ENCODE measurements at places on chromosomes 1 and 21.

- no peak for DNase-seq
Observed at GRCh38 chr1:93525431-93525830, 77.5 kb downstream of the FNBP1L start.

GRCh38 chr1:75770761-75771160, 15.3 kb upstream of the RABGGTB start:
- DNase-seq = no peak

GRCh38 chr1:29520571-29521437, 284.5 kb downstream of the PTPRU start:
- no peak for DNase-seq

- DNase-seq = no peak
Observed at GRCh38 chr1:231329483-231329882, 8.2 kb downstream of the EXOC8 start.

GRCh38 chr1:115655306-115655663, 13.5 kb downstream of the VANGL1 start:
- DNase-seq = no peak

DNA sequence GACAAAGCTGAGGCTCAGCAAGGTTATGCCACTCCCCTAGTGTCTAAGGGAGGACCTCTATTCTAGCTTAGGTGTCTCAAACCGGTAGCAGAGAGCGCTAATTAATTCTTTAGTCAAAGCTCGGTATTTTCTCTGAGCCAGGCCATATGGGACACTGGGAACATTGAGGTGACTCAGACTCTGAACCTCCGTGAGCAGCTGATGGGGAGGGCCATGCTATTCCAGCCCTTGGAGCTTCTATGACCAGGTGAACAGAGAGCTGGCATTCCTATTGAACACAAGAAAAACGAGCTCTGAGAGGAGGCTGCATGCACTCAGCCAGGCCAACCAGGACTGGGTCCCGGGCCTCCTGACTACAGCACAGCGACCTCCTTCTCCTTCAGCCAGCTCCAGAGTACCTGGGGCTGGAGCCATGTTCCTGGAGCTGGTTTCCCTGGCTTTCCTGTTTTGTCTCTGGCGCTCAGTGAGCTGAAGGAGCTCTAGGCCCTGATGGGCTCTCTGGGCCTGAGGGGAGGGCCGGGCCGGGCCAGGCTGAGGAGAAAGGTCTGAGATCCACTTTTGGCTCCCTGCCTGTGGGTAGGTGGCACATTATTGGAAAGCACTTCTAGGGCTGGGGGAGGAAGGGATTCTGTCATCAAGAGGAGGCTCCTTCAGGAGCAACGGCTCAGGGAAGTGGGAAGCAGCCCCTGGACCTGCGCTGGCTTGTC, 37.0 kb downstream of the SLC9A1 start:
- no peak for DNase-seq

DNA sequence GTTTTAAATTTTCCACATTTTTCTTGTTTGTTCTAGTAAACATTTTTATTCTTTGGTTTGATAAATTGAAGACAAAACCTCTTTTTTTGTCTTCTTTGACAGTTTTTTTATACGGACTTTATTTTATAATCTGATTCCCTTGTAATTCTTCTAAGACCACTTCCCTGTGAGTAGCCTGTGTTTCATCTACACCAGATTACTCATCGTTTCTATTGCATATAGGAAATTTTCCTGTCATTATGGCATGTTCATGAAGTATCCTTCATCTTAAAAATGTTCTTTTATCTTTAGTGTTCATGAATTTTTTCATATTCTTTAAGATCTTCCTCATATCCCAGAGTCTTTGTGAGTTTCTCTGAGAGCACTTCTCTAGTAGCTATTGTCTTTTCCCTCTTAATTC, 109.8 kb downstream of the USP25 start:
- DNase-seq = no peak

DNA sequence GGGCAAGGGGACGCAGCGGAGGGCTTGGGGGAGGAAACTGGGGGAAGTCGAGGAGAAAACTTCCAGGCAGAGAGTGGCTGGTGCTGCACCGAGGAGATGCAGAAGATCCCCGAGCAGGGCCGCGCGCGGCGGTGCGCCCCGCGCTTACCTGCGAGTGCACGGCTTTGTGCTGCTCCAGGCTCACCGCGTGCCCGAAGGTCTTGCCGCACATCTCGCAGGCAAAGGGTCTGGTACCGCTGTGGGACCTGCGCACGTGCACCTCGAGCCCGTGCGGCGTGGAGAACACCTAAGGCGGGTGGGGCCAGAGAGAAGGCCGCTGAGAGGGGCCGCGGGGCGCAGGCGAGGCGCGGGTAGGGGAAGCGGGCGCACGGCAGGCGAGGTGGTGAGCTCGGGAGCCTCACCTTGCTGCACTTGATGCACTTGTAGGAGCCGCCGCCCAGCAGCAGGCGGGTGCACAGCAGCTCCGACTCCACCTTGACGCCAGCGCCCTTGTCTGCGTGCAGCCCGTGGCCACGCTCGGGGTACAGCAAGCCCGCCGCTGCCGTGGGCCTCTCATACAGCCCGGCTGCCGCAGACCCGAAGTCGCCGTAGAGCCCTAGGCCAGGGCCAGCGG, 6.4 kb downstream of the GFI1 start:
- no peak for DNase-seq

DNA sequence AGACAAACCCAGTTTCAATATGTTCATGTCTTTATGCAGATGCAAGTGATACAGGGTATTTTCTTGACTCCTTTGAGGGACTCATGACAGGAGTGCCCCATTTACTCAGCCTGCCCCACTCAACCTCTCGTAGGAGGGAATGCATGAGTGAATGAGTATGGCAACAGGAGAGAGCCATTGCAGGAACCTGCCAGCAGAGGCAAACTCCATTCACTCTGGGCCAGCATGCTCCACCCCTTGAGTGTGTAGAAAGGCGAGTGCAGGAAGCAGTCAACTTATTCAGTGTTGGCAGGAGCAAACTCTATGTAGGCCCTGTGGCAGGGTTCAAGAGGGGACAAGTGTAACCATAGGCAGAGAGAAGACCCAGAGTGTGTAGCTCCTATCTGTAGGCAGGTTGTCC, 1526.3 kb downstream of the PLA2G4A start:
- DNase-seq = no peak

DNA sequence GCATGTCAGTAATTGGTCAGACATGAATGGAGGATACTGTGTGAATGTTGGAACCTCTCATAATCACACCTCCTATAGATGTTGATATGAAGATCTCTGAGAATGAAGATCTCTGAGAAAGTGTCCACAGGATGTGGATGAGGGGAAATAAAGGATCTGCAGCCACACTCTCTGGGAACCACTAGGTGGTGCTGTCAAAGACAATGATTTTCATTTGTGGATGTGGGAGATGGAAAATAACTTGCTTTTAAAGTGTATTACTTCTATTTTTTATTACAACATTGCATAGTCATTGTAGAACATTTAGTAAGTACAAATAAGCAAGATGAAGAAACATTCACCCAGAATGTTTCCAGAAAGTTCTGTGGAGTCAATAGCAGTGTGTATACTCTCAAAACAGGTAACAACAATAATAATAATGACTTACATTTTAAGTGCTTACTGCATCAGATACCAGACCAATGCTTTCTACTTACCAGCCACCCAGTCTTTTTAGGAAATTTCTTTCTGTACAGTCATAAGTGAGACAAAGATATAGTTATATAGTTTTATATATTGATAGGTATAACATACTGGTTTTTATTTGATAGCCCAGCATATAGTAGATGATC, 128.2 kb downstream of the ATG4C start:
- no peak for DNase-seq

GRCh38 chr1:30889511-30889910, 19.0 kb downstream of the SDC3 start:
- no peak for DNase-seq

DNA sequence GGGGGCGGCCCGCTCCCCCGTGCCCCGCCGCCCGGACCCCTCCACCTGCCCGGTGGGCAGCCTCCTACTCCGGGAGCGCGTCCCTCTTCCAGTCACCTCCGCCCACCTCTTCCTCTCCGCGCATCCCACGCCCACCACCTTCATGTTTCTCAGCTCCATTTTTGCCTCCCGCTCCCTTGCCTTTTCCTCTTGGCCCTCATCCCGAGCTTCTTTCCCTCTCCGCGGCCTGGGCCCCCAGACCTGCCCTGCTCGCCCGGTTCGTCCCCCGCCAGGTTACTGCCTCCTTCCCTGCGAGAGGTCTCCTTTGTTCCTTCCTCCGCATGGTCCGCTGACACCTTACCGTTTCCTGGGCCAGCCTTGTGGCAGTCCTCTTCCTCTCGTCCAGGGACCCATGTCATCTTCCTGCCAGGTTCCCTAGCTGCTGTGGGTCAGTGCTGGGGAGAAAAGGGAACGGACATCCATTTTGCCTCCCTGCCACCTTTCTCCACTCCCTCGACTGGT, 563 bp downstream of the QSOX1 start:
- no peak for DNase-seq

- DNase-seq = no peak
Observed at GRCh38 chr1:185463011-185463410, 146.0 kb upstream of the IVNS1ABP start.

GRCh38 chr21:44932408-44933181, 7.2 kb upstream of the SLX9 start:
- peak; percentile 82 for DNase-seq

GRCh38 chr1:47507144-47507543, 69.3 kb downstream of the FOXD2 start:
- DNase-seq = no peak

- DNase-seq = no peak
Observed at GRCh38 chr1:205382561-205382960, 25.8 kb upstream of the KLHDC8A start.

GRCh38 chr1:61441723-61442262, 283.1 kb downstream of the TM2D1 start:
- DNase-seq = no peak

DNA sequence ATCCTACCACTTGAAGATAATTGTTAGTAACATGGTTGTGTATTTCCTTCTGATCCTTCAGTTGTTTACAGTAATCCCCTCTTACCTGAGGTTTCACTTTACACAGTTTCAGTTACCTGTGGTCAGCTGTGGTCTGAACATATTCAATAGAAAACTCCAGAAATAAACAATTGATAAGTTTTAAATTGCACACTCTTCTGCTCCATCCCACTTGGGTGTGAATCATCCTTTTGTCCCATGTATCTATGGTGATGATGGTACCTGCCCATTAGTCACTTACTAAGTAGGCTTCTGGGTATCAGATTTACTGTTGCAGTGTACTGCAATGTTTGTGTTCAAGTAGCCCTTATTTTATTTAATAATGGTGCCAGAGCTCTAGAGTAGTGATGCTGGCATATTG, 62.5 kb downstream of the OSBPL9 start:
- no peak for DNase-seq

DNA sequence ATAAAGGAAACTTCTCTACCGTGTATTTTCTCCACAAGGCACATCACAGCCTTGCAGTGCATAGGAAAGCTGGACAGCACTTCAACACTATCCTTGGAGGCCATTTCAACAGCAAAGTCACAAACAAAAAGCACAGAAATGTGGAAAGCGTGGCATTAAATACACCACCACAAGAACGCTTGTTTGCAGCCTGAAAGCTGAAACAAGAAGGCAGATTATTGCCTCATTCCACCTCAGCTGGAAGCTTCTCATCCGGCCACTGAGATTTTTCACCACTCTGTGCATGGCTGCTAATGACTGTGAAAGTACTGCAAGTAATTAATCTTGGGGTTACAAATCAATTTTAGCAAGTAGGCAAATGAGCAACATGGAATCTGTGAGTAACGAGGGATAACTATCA, 50.9 kb upstream of the GALNT2 start:
- no peak for DNase-seq

DNA sequence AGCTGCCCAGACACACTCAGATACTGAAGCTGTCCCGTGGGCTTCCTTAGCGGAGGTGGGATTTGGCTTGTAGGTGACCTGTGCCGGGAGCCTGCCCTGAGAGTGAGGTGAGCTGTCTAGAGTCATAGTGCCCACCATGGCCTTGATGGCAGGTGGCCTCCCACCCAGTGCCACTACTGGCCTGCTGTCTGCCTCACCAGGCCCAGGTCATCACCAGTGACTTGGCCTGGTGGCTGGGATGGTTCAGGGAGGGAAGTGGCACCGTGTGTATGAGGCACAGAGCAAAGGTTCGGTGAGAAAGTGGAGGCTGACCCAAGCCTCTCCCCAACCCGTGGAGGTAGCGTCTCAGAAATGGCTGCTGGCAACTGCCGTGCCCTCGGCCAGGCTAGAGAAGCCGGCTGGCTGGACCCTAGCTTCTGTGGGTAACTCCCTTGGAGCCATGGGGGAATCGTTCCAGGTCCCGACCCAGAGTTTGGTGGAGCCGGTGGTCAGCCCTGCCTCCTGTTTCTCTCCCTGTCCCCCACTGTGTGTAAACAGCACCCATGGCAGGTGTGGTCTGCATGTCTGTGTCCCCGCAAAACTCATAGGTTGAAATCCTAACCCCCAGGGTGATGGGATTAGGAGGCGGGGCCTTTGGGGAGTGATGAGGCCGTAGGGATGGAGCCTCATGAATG, 155.4 kb upstream of the C1orf174 start:
- DNase-seq = no peak

DNA sequence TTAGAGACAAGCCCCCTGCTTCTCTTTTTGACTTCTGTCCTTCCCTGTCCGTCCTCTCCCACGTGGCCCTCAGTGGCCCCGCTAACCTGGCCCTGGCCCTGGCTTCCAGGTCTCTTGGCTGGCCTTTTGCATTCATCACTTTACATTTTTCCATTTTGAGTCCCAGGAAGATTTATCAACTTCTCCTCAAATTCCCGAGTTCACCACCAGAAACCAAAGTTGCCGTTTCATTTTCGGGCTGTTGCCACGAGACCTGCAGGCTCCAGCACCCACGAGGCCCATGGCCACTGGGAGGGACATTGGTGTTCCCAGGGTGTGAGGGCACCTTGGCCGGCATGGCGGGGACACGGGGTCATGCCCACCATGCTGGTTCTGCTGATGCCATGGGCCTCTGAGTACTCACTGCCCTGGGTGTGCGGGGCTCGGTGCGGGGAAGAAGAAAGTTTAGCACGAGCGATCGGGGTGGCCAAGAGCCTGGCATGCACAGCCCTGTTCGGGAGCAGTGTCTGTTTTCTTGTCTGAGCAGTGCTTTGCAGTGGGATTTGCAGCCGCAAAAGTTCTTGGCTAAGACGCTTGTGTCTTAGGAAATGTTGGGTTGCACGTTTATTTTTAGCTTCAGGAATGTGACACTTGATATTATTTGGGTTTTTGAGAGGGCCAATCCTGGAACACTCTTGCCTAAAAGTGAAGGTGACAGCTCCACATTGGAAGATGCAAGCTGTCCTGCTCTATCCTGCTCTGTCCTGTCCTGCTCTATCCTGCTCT, 40.4 kb upstream of the ADARB1 start:
- DNase-seq = no peak

DNA sequence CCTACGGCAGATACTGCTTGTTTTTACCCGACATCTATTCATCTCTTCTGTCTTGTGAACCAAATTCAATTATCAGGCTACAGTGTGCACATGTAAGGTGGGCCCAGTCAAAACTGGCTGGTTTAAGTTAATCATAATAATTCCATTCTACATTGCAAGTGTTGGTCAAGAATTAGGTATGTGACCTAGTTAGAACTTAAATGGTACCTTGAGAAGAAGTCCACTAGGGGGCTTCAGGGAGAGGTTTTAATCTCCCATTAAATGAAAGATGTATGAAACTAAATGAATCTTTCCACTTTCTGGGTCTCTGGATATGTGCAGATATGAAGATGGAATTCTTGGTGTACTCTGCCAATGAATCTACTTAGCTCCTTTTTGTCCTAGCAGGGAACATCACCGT, 187.1 kb downstream of the CDC42BPA start:
- no peak for DNase-seq

- no peak for DNase-seq
Observed at GRCh38 chr1:29236712-29237128, 398 bp downstream of the PTPRU start.

- DNase-seq = no peak
Observed at GRCh38 chr21:34908419-34909055, 140.6 kb downstream of the RUNX1 start.

GRCh38 chr1:116847688-116848531, 61.8 kb upstream of the PTGFRN start:
- no peak for DNase-seq
